ENCODE measurements at places on chromosomes 1 and 21.

DNA sequence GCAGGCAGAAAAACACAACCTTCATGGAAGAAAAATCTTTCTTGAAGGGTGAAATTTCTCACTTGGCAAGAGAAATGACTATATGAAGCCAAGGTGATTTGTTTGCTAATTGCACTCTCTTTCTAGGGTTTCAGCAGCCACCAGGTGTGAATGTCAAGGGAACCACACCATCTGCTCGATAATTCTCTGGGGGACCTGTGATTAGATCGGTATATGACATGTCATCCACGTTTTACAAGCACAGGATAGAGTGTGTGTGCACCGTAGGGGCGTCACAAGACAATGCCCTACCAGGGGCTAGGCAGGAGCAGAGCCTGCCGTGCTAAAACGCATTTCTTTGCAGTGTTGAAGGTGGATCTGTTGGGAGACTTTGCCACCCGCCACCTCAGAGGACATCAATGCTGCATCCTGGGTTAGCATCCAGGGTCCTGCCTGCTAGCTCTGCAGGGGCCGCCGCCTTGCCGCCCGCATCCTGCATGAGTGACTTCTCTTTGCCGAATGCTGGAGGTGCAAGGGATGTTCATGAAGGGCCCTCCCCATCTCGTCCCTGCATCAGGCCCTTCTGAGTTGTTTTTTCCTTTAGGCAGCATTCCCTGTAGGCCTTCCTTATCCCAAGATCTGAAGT is 37.8 kb upstream of the CCSAP start:
- DNase-seq = no peak

DNA sequence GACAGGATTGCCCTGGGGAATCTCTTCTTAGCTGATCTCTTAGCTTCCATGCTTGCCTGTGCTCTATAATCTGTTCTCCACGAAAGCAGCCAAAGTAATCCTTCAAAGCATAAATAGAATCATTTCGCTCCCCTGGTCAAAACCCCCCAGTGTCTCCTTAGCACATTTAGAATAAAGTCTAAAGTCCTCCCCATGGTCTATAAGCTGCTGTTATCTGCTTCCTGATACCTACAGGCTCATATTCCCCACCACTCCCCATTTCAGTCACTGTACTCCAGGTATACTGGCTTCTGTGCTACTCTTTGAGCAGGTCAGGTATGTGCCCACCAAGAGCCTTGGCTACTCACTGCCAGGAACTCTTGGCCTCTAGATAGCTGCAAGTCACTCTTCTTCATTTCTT is 2.9 kb downstream of the S100A12 start:
- DNase-seq = no peak

DNA sequence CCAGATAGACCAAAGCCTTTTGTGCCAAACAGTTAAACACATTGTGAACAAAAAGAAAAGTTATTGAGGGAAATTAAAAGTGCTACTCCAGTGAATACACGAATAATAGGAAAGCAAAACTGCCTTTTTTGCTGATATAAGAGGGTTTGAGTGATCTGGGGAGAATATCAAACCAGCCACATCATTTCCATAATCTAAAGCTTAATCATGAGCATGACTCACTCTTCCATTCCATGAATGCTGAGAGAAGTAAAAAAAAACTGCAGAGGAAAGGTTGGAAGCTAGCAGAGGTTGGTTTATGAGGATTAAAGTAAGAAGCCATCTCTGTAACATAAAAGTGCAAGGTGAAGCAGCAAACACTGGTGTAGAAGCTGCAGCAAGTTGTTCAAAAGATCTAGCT is 350.6 kb upstream of the NCAM2 start:
- no peak for DNase-seq

GRCh38 chr1:195898924-195899323 is 709.3 kb downstream of the KCNT2 start:
- DNase-seq = no peak
